ENCODE measurements at places on chromosomes 2 and 18.

DNA sequence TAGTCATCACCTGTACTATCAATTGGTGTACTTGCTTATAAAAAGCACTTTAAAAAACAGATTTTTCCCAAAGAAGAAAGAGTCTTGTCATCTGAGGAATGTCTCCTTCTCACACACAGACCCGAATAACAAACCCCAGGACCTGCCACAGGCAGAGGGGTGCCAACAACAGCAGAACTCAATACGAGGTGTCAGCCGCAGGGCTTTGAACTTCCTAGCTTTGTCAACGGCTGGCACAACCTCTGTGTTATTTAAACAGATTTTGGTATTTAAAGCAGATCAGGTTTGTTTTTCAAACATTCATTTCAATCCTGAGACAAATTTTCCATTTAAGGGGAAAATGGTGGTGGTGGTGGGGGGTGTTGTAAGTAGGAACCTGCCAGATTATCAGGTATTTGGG is 138.4 kb upstream of the RIOK3 start:
- no peak for DNase-seq

- no peak for DNase-seq
These were observed 583.6 kb upstream of the PIK3C3 start for GRCh38 chr18:41371156-41372045.

DNA sequence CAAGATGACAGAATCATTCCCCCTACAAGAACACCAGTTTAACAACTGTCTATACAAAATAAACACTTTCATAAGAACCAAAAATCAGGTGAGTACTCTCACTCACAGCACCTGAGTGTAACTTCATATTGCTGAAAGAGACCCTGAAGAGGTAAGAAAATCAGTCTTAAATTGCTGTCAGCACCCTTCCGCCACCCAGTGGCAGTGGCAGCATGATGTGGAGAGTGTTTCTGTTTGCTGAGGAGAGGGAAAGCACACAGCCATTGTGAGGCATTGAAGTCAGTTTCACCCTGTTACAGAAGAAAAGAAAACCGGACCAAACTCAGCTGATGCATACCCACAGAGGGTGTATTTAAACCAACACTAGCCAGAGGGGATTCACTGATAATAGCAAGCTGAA is 1240.8 kb upstream of the CRIM1 start:
- no peak for DNase-seq

DNA sequence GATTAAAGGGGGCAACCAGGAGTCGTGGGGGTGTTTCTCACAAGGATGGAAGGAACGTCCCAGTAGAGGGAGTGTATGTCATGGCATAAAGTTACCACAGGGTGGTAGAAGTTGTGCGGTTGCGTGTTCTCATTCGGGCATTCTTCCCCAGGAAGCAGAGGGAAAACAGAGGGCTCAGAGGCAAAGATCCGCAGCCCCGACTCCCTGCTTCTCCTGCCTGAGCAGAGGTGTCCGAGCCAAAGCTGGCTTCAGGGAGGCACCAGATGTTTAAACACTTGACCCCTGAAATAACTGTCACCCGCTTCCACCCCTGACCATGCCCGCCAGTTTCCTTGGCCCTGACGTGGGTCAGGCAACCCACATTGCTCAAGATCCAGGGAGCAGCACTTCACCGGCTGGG is 83.7 kb downstream of the EN1 start:
- no peak for DNase-seq

- peak; percentile 36 for DNase-seq
These were observed 5.4 kb upstream of the IL1R1 start for GRCh38 chr2:102137138-102137537.

DNA sequence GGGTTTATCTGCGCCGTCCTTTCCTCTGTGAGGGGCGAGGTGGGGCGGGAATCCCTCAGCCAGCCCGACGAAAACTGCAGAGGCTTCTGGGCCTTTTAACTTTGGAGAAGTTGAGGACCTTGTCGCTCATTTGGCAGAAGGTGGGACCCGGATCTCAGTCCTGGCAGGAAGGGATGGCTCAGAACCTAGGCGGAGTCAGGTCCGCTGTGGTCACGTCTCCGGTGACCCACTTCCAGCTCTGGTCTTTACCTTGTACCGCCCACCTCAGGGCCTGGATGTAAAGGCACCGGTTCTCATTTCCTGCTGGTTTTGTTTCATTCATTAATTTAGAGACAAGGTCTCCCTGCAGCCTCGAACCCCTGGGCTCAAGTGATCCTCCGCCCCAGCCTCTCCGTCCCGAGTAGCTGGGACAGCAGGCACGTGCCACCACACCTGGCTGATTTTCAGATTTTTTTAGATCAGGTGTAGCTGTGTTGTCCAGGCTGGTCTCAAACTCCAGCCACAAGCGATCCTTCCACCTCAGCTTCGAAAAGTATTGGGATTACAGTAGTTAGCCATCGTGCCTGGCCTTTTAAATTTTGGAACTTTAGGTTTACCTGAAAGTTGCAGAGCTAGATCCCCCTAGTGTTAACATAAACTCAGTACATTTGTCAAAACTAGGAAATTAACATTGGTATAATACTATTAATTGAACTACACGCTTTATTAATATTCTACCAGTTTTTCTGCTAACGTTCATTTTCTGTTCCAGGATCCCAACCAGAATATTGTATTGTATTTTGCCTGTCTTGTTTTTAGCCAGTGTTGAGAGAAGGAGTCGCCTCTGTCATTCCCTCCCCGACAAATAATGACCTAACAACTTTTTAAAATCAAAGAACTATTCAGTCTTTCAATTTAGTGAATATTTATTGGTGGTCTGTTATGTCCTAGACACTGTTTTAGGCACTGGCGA is 852 bp downstream of the POLI start:
- peak; percentile 36 for DNase-seq

DNA sequence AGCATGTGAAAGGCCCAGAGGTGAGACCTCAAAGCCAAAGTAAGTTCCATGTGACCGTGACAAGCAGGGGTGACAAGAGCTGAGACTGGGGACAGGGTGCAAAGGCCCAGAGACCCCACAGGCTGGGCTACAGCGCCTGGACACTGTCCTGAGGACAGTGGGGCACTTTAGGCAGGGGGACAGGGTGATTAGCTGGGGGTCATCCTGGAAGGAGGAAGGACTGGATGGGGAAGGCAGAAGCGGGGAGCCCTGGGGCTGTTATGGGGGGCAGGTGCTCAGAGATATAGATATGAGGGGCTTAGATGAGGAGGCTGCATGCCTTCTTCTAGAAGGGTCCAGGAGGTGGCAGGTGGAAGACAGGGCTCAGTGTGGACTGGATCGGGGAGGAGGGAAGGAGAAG is 31.5 kb downstream of the KIF1A start:
- no peak for DNase-seq
